Right kidney (tissue), 9 donors: ENCODE measurements at places on chromosomes 1 and 21.

GRCh38 chr1:62725255-62725654 is 37.1 kb upstream of the DOCK7 start:
- DNase-seq: no peak

DNA sequence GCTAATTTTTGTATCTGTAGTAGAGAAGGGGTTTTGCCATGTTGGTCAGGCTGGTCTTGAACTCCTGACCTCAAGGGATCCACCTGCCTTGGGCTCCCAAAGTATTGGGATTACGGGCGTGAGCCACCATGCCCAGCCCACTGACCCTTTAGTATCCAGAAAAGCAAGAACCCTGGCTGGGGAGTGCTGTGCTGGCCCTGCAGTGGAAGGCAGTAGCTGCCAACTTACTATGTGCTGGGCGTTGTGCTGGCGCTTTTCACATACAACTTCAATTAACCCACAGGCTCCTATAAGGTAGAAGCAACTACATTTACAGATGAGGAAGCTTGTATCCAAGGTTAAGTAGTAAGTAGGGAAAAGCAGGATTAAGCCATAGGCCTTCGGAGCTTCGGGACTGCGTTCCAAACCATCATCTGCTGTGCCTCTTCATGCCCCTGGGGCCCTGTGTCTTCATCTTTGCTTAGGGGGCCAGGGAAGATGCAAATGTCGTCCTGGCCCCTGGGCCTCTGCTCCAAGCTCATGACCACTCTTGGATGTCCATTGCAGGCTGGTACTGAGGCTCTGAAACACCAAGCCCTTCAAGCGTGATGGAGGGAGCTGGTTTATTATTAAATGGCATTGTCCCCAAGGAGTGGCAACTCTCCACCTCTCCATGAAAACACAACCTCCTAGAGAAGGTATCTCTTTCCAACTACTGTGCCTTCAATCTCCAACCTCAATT is 8.7 kb upstream of the CPLANE2 start:
- DNase-seq: no peak

DNA sequence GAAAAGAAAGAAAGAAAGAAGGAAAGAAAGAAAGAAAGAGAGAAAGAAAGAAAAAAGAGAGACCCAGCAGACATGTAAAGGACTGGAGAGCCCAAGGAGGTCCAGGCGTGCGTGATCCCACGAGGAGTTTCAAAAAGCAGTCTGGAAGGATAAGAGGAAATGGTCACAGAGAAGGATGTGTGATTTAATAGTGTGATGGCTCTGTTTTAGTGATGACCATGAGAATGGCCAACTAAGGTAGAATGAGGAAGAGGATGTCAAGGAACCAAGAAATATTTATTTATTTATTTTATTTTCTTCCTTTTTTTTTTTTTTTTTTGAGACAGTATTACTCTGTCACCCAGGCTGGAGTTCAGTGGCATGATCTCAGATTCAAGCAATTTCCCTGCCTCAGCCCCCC is 25.5 kb downstream of the PTGS2 start:
- no peak for DNase-seq

- DNase-seq: no peak
These were observed 51.3 kb upstream of the TSPAN2 start for GRCh38 chr1:115140442-115141144.

DNA sequence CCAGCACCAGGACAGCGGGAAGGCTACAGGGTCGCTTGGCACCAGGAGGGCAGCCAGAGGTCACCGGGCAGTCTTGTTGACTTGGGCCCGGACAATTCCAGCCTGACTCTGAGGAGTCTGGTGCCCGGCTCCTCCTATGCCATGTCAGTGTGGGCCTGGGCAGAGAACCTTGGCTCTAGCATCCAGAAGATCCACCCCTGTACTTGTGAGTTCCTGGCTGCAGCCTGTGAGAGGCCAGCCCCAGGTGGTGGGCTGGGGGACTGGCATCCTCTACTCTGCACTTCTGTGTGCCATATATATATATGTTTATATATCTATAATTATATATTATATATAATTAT is 11.6 kb upstream of the PTPN7 start:
- no peak for DNase-seq

- DNase-seq: no peak
These were observed 404.2 kb downstream of the DPYD start for GRCh38 chr1:97516588-97516987.

DNA sequence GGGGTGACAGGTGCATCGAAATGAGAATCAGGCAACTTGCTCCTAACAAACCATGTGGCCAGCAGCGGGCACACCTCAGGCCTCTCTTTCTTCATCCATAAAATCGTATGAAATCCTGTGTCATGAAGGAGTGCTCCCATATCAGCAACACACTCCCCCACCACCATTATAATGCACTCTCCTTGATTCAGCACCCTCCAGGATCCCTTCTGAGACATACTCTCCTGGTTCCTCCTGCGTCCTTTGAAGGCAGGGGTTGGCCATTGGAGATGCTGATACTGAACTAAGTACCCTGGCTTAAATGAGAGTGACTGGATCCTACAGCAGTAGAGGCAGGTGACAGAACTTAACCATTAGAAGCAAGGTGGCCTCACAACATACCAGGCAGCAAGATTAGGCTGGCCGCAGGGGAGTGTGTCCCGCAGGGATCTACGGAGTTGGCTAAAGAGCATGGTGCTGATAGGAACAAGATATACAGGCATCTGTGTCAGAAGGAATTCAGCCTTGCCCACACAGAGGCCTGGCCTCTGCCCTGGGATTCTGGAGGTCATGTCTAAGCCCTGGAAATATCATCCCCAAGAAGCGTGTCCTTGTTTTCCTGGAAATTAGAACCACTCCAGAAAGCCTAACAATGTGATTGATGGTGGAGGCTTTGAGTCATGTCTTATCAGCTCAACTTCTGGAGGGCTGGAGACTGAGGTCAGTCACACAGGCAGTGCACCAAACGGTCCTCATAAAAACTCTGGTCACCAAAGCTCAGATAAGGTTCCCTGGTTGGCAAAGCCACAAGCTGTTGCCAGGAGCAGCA is 16.8 kb downstream of the S100A7A start:
- DNase-seq: no peak

GRCh38 chr1:236164273-236164672 is 21.9 kb downstream of the GPR137B start:
- DNase-seq: no peak
